ENCODE measurements at places on chromosomes 11 and 22.

DNA sequence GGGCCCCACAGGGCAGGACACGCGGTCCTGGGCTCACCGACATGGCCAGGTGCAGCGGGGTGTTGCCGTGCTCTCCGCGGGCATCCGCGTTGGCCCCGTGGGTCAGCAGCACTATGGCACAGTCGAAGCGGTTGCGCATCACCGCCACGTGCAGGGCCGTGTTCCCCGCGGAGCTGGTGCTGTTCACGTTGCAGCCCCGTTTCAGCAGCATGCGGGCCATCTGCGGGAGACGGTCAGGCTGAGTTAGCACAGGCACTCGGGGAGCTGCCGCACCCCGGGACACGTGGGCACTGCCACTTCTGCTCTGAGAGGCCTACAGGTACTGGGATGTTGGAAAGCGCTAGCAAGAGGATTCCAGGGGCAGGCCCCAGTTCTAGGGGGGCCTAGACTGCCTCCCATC lies 22.3 kb upstream of the BAIAP2L2 start:
- DNase-seq = no peak

- DNase-seq = no peak
Observed at GRCh38 chr22:40414838-40415505, 44.6 kb downstream of the SGSM3 start.

DNA sequence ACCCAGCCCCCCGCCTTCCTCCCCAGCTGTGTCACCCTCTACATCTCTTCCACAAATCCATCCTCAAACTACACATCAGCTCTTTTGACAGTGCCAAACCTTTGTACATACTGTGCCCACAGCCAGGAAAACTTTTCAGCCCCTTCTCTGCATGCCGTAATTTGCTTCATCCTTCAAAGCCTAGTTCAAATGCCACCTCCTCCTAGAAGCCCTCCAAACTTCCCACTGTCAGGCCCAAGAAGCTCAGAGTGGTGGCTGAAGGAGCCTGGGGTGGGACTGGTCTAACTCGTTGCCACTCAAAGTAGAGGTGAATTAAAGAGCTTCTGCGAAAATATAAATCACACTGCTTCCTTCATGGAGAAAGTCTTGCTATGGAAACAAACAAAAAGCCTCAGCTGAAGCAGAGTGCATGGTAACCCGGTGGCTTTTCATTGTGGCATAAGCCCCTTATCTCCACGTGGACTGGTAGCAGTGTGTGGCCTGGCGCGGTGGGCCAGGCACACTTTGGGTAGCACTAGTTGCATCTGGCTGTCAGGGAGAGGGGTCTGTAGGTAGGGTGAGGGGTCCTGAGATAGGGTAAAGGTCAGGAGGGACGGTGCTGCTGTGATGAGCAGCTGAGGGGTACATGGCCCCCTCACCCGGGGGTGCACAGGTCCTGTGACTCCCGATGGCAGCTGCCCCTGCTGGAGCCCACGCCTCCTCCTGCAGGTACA lies 76.9 kb downstream of the MYO7A start:
- no peak for DNase-seq

DNA sequence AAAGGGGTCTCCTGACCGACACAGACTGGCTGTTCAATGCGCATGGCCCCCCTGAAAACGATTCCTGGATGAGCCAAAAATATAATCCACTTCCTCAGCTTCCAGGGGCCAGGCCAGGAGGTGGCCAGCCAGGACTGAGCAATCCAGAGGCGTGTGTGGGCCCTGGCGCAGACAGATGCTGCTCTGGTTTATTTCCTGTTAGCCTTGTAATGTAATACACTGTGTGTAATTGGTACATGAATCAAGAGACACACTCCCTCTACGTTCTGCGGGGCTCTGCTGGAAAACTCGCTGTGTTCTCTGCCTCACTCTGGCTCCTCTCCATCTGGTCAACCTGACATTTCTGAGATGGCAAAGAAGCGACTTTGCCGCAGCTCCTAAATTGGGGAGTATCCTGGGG lies 26.3 kb upstream of the ISX start:
- no peak for DNase-seq

DNA sequence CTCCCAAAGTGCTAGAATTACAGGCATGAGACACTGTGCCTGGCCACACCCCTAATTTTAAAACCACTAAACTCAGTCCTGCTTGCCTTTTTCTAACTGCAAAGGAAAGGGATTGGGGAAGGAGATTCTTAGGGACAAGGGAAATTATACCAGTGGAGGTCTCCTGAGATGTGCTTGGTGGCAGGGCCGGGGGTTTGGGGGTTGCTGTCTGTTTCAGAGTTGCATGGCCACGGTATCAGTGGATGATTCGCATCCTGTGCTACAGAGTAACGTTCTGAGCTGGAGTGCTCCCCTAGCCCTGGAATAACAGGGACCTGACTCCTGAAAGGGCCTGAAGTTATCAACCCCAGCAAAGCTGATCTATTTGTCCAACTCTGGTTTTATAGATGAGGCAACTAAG lies 846 bp upstream of the GPHA2 start:
- no peak for DNase-seq

DNA sequence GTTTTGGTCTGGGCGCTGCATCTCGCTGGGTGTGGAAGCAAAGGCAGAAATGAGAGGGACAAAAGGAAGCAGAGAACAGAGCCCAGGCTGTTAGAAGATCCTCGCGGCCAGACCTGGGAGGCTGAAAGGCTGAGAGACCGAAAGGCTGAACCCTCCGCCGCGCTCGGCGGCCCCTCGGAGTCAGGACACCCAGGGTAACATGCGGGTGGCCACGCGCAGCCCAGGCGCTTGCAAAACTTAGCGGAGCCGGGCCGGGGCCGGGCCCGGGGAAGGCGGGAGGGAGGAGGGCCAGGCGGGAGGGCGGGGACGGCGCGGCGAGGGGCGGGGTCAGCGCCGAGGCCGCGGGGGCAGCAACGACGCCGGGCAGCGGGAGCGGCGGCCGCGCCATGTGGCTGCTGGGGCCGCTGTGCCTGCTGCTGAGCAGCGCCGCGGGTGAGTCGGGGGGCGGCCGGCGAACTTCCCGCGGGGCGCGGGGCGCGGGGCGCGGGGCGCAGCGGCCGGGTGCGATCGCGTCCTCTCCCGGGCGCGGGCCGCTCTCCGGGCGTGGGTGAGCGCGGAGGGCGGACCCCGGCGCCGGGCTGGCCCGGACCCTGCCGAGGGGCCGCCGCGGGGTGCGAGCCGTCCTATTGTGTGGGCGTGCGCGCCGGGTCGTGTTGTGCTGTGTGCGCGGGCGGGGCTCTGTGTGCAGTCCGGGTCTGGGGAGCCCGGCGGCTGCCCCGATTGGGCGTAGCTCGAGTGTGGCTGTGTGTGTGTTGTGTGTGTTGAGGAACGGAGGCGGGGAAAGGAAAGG lies at the start of gene LDLRAD3:
LDLRAD3 (plus strand) TSS at position 350 of the 790 bp plus-strand sequence; CDS start at position 387, 37 bp downstream.
- peak; percentile 84 for DNase-seq
